HepG2 (cell line): ENCODE measurements at places on chromosomes 3 and 15. TPM values are rescaled to one million over a fixed set of nuclear protein-coding genes. Genes with fewer than 3 reads are reported as not detected.
A peak's percentile ranks its signal among the peaks of the same experiment; 100 is the strongest.

DNA sequence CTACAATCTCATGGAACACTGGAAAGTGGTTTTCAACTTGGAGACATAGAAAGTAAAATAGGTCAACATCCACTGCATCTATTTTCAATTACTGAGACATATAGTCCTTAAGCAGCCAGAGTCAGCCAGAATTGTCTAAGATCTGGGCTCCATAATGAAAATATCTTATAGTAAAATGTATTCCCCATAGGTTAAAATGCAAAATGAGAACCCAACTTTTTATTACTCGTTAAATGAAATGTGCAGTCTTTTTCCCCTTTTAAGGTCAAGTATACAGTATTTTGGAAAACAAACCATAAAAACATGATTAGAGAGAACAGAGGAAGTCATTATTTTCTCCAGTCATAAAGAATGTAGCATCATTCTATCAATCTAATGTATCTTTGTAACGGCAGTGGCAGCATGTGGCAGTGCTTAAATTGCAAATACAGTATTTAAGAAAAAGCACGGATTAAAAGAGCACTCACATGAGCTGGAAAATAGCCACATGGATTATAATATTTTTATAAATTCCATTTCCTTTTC, 64.4 kb upstream of the CPB1 start:
- DNase-seq = no peak
- H3K27me3 ChIP-seq = no peaks in the 10 kb centered on the region
- H3K4me1 ChIP-seq = no peaks in the 10 kb centered on the region
- H3K36me3 ChIP-seq = no peaks in the 10 kb centered on the region
- no peak overlapping the region for H3K27ac ChIP-seq
- H3K4me3 ChIP-seq = no peak overlapping the region

- H3K27ac ChIP-seq = no peak overlapping the region
- H3K36me3 ChIP-seq = no peaks in the 10 kb centered on the region
- H3K4me3 ChIP-seq = no peak overlapping the region
- no peak for DNase-seq
- no peaks in the 10 kb centered on the region for H3K27me3 ChIP-seq
Observed at GRCh38 chr3:112699436-112699978, 58.6 kb upstream of the CCDC80 start.

CCR1 gene
- not detected in 2 replicates for total RNA-seq

DNA sequence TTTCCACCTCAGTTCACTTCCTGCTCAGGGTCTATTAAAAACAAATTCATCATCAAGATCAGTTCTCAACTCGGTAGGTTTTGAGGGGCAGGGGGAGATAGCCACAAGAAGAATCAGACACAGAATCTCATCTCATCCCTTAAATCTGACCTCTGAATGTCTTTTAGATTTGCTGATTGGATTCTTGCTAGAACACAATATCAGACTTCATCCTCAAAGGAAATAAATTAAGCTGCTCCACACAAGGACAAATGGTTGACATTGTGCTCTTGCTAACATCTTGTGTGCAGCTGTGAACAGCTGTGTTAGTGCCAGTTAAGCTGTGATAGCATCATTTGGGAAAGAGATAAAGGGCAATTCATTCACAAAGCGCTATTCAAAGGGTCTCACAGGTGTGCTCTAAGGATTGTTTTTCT, 184.0 kb upstream of the ADAMTS9 start:
- H3K4me3 ChIP-seq = no peak overlapping the region
- H3K27me3 ChIP-seq = no peaks in the 10 kb centered on the region; the same call in 1 of the 2 replicates
- H3K27ac ChIP-seq = no peak overlapping the region
- no peaks in the 10 kb centered on the region for H3K36me3 ChIP-seq

DNA sequence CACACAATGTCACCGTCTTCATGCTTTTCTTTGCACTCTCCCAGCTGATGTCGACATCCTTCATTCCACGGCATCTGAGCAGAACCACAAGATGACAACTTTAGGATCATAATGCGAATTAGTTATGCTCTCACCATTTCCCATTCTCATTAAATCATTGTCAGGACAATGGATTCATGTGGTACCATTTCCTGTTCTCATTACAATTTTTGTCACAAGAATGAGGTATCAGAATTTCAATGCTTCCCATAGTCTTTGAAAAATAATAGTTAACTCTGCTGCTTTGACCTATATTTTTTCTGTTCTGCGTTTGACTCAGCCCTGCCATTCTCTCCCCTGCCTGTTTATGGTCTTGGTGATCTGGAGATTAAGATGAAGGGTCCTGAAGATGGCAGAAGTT, 175.7 kb upstream of the MDFIC2 start:
- H3K27me3 ChIP-seq = peaks cover 4% of the 10 kb centered on the region; the same call in 1 of the 3 replicates
- H3K4me1 ChIP-seq = no peaks in the 10 kb centered on the region
- no peak overlapping the region for H3K27ac ChIP-seq
- no peak overlapping the region for H3K4me3 ChIP-seq
- DNase-seq = no peak

LTF gene
- not detected in 2 replicates for total RNA-seq

DNA sequence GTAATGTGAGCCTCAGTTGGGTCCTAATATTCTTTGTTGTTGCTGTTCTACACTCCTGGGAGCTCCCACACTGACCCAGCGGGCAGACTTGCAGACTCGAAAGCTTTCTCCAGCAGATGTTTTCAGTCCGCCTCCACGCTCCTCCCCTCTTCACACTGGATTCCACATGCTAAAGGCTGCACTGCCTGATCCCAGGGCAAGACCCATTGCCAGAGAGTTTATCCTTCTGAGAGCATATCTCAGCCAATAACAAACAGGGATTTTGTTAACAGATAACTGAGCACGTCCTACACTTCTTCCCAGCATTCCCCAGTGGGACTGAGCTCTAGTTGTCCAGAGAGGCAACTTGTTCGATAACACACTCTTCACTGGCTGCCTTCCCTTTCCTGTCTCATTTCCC, 8.0 kb upstream of the COL6A6 start:
- H3K27me3 ChIP-seq = peaks cover 11% of the 10 kb centered on the region; the same call in 1 of the 3 replicates
- H3K4me1 ChIP-seq = no peaks in the 10 kb centered on the region
- no peak for DNase-seq
- H3K36me3 ChIP-seq = no peaks in the 10 kb centered on the region
- H3K4me3 ChIP-seq = no peak overlapping the region

- H3K36me3 ChIP-seq = no peaks in the 10 kb centered on the region
- H3K4me1 ChIP-seq = no peaks in the 10 kb centered on the region
- no peak for DNase-seq
- no peak overlapping the region for H3K4me3 ChIP-seq
Observed at GRCh38 chr3:155252535-155252934, 40.9 kb downstream of the STRIT1 start.

DNA sequence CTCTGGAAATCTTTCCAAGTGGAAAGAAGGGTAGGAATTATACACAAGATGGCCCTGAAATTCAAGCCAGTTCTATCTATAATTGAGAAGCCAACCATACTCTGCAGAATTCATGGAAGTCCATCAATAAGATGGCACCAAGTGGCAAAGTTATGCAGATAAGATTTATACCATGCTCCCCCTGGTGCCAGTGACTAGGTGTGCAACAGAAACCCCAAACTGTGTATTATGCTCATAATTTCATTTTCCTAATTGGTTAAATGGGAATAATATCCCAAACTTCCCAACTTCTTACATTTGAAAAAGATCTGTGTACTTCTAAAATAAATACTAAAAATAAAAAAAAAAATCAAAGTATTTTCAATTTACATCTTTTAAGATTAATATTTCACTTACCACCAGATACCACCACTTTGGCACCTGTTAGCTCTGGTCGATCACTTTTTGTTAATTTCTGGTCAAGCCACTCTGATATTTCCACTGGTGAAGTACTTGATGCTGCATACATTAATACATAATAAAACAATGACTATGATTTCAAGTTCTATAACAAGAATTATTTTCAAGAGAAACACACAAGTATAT, 25.9 kb downstream of the ETFA start:
- H3K4me1 ChIP-seq = peaks cover 17% of the 10 kb centered on the region
- H3K27ac ChIP-seq = no peak overlapping the region
- H3K27me3 ChIP-seq = no peaks in the 10 kb centered on the region

RAB6B gene
- 0.17 TPM in 1 of 2 replicates, not detected in the other for total RNA-seq

GRCh38 chr15:62390791-62391640, 225.9 kb upstream of the C2CD4B start:
- peaks cover 38% of the 10 kb centered on the region for H3K4me1 ChIP-seq
- H3K4me3 ChIP-seq = peak overlapping the region; percentile 95
- H3K27ac ChIP-seq = peak overlapping the region; percentile 74
- H3K27me3 ChIP-seq = no peaks in the 10 kb centered on the region
- H3K36me3 ChIP-seq = no peaks in the 10 kb centered on the region
- peak; percentile 32 for DNase-seq

GOLGA6L9 gene
- 1.3 and 2.2 TPM in 2 replicates for total RNA-seq

DNA sequence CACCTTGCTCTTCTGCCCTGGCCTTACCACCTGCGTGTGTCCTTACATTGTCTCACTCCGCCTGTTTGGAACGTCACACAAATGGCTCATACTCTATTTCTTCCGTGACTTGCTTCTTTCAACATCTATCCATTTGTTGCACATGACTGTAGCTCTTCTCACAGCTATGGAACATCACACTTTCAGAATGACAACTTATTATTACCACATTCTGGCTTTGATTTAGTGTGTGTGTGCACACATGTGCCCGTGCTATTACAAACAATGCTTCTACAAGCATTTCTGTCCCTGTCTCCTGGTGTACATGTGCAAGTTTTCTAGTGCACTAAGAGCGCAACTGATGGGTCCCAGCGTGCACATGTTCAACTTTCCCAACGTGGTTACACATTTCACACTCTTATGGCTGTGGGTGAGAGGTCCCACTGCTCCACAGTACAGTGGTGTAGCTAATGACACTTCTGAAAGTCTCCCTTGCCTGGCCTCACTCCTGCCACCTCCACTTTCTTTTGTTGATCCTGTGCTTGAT, 37.8 kb downstream of the PTH1R start:
- H3K27me3 ChIP-seq = no peaks in the 10 kb centered on the region
- peaks cover 7% of the 10 kb centered on the region for H3K36me3 ChIP-seq
- 0 out of 2 replicates have a peak, but pooled peaks cover 5% of the 10 kb centered on the region for H3K4me1 ChIP-seq

TM4SF18 gene
- total RNA-seq = not detected in 2 replicates
